ENCODE measurements at places on chromosomes 4 and X. TPM values are rescaled to one million over a fixed set of nuclear protein-coding genes. Genes with fewer than 3 reads are reported as not detected.

GRCh38 chr4:162015090-162015489, 148.7 kb downstream of the FSTL5 start:
- no peak for DNase-seq

DNA sequence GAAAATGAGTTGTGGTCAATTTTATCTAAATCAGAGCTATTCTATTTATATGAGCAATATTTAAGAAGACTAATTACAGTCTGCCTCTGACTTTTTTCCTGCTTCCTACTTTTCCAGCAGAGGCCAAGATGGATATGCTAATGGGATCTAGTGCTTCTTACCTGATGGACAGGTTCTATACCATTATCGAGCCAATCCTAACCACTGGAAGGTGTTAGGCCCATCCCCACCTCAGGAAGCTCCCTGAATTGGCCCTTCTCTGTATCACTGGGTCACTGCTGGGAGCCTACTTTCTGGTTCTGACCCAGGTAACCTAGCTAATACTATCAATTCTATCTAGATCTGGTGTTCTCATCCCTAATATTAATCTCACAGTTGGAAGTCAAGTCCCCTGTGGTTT, 577 bp upstream of the YIPF7 start:
- no peak for DNase-seq

DNA sequence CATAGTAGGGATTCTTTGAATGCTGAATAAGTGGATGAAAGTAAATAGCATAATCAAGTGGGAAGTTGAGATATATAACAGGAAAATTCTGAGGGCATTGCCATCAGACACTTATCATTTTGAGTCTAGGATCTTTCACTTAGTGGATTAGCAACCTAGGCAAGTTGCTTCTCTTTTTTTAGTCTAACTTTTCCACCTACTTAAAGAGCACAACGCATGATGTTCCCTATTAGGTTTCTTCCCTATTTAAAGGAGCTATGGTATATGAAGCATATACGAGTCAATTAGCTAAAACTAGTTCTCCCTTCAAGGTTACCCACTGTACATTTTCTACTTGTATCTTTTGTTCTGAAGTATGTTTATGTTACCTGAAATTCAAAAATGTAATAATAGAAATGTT, 67.1 kb upstream of the HS3ST1 start:
- DNase-seq: no peak

GRCh38 chr4:25402521-25402920, 25.5 kb downstream of the ANAPC4 start:
- no peak for DNase-seq

DNA sequence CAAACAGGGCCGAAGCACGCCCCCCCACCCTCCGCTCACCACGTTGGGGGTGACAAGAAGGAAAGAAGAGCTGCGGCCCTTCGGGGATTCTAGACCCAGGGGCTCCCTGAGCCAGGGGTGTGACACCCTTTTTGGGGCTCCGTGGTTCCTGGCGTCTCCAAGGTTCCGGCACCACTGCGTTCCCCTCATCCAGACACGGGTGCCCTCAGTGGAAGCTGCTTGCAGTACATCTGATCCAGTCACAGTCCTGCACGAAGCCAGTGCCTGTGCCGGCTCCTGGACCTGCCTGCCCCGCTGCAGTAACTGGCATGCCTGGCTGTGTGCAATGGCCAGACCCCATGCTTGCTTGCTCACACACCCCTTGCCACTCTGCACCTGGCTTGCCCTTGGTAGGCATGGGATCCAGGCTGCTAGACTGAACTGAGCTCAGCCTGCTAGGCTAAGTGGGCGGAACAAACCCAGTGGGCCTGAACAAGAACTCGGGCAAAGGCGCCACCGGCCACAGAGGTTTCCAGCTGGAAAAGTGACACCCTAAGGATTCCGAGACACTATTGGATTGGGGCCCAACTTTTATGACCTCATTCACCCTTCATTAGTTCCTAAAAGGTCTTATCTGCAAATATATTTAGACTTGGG, 420.4 kb upstream of the AGA start:
- DNase-seq: no peak

GRCh38 chr4:94348666-94349065, 6.0 kb upstream of the HPGDS start:
- no peak for DNase-seq

Gene PF4V1
- not detected for total RNA-seq

GRCh38 chr4:156182269-156182668, 228.6 kb upstream of the CTSO start:
- DNase-seq: no peak

Data from sigmoid colon (tissue), 7 donors.